ENCODE measurements at places on chromosomes 3 and 15.

- DNase-seq: no peak
Observed at GRCh38 chr3:57986261-57986660, 22.0 kb upstream of the FLNB start.

- no peak for DNase-seq
Observed at GRCh38 chr3:71103430-71103921, 480.1 kb downstream of the FOXP1 start.

DNA sequence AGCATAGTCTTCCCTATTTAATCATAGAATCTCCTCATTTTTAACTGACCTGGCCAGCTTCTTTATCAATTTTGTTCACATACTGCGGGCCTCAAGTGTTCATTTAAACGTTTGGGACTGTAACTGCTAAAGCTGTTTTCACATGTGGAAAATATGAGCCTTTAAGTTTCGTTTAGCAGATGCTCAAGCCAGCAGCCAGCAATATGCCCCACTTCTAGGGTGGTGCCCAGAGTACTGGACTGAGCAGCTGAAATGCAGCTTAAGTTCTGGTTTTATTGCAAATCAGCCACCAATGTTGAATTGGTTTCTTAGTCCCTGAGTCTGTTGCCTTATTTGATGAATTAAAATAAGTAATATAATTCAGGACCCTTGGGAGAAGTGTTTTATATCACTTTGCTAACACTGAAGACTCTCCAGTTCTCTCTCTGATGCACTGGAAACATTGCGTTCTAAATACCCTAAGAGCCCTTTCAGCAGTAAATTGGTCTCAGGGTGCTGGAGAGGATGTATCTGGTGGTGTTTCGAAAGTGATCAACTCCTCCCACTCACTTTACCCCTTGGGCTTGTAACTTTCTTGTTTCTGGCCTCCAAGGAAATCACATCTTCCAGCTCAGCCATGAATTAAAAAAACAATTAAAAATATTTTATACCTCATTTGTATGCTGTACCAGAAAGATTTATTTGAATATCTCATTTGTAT is 61.7 kb downstream of the B3GALNT1 start:
- no peak for DNase-seq

- DNase-seq: no peak
Observed at GRCh38 chr3:126679831-126680666, 24.0 kb upstream of the CHCHD6 start.

DNA sequence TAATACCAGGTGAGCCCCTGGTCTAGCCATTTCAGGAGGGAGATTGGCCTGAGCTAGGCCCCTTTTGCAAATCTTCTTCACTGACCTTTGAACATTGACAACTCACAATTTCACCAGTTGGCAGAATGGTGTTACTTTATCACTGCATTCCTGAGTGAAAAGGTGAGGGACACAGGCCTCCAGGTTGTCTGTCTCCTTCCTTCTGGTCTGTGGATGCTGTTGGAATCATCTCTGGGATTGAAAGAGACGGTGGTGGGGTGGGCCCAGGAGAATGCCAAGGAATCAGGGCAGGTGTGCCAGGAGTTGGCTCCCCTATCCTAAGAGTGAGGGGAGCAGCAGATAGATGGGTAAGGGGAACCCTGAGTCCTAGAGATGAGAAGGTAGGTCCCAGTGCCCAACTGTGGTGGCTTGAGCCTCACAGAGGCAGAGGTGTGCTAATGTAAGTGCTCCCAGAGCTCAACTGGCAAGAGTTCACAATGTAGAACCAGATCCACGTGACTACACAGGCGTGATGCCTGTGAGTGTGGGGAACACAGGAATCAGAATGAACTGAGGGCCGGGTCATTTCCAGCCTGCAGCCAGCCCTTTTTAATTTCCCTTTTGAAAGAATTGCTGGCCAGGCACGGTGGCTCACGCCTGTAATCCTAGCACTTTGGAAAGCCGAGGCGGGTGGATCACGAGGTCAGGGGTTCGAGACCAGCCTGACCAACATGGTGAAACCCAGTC is 11.2 kb downstream of the C3orf62 start:
- DNase-seq: no peak

DNA sequence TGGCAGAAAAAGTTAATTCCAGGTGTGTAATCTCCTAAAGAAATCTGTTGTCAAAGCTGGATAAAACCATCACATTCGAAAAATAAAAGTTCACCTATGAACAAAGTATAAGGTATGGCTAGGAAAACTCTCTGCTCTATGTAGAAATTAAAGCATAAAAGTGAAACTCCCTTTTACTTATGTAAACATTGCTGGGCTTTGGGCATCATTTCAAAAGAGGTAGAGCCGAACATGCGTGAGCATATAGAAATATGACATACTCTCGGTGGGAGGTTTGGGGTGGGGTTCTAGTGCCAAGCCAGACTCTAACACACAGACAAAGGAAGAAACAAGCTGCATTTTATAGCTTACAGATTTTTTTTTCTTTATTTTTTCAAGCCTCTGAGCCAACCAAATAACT is 306.8 kb upstream of the ATP11B start:
- no peak for DNase-seq

DNA sequence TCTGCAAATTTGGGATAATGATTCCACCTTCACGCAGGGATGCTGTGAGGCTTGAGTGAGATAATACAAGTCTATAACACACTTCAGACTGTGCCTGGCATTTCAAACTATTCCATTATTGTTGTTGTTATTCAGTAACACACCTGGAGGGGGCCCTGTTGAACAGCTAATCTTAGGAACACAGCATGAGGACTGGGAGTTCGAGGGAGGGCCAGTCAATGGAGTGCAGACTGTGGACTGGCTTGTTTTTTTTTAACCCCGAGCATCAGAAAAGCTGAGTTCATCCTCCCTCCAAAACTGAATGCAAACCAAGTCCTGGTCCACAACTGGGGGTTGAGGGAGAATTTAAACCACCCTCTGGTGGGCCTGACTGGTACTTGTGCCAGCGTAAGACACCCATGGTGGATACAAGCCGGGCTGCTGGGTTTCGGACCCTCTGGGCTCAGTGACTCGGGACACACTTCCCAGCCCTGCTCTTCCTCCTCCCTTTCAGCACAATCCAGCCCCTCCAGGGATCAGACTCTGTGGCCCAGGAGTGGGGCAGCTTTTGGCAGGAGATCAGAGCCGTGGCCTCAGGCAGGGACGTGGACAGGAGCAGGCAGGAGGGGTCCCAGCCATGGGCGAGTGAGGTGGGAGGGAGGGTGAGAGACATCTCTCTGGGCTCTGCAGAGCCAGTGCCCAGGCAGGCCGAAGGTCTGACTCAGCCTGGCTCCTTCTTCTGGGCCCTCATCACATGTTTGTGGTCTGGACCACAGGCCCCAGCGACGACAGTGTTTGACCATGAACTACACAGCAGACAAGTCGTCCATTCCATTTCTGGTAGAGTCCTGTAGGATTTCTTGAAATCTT is 36.3 kb upstream of the MEX3B start:
- no peak for DNase-seq

DNA sequence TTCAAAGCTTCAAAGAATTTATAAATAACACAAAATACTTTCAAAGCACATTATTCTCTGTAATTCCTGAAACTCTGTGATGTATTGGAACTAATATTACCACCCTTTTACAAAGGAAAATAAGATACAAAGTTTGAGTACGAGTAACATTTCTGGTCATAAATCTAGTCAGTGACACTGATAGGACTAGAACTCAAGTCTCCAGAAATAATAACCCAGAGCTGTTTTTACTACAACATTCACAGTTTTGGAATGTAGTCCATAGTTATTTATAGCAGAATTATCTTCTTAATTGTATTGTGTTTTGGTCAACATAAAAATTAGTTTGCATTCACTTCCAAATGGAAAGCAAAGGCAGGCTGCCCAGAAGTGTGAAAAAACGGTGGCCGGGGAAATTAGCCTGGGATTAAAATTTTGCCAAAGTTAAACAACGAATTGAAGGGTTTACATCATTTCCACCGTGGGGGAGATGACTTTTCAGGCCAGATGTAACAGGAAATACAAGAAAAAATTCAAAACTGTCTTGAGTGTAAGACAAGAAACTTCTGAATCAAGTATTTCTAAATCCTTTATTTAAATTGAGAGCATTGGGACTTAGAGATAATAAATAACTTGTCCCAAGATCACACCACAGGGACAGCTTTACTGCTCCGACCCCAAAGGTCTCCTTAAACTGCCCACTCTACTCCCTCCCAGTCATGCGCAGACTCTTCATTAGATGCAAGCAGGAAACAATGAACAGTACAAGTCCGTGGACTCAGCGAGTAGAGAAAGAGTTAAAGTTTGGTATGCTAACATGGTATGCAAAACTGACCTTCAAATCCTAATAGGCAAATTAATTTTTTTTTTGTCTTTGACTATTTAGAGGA is 74.3 kb upstream of the VGLL4 start:
- no peak for DNase-seq

DNA sequence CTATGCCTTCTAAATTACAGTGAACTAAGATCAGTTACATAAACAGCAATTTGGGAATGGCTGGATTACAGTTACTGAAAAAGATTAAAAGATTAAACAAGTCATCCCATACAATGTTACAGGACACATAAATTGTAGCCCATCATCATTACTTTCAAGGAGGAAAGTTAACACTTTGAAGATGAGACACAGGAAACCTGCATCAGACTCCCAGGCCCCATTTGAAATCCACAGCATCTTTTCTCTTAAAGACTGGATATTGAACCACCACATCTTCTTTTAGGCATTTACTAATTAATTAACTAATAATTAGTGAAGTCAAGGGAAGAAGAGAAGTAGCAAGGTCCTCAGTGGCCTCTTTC is 170.2 kb downstream of the PLCL2 start:
- DNase-seq: no peak

DNA sequence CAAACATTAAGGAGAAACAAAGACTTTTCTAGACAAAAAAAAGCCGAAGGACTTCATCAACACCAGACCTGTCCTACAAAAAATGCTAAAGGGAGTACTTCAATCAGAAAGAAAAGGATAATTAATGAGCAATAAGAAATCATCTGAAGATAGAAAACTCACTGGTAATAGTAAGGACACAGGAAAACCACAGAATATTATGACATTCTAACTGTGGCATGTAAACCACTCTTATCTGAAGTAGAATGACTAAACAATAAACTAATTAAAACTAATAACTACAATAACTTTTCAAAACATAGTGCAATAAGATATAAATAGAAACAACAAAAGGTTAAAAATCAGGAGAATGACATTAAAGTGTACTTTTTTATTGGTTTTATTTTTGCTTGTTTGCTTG is 584.5 kb upstream of the CCDC54 start:
- no peak for DNase-seq

DNA sequence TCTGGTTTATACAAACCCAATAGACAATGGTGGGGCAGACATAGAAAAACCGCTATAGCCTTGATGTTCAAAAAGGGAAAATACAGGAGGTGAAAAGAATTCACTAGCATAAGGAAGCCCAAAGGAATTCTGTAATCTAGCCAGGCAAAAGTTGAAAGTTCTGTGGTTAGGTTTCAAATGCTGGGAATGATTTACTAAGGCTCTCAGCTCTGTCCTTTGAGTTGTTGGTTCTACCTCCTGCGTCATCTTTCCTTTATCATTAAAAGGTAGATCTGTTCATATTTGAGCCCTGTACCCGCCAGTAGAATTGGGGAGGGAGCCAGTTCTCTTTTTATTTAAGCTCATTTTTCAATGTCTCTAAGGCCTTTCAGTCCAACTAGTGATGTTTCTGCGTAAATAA is 866.5 kb downstream of the IGSF11 start:
- no peak for DNase-seq

- DNase-seq: no peak
Observed at GRCh38 chr3:155938409-155938808, 68.0 kb downstream of the GMPS start.

- no peak for DNase-seq
Observed at GRCh38 chr3:189172668-189173419, 1.1 kb downstream of the TPRG1 start.

DNA sequence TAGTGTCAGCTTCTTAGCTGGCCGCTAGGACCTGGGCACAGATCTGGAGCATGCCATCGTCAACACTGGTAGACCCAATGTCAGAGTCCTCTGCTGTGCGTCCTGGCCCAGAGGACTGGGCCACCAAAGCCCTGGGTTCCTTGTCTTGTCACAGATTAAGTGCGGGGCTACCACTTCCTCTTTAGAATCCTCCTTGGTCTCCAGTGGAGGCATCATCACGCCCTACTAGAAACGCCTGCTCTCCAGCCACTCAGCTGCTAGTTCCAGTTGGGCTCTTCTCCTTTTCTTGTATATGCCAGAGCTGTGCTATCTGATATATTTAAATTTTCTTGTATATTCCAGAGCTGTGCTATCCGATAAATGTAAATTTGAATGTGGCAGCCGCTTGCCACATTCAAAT is 11.2 kb downstream of the PPCDC start:
- no peak for DNase-seq

DNA sequence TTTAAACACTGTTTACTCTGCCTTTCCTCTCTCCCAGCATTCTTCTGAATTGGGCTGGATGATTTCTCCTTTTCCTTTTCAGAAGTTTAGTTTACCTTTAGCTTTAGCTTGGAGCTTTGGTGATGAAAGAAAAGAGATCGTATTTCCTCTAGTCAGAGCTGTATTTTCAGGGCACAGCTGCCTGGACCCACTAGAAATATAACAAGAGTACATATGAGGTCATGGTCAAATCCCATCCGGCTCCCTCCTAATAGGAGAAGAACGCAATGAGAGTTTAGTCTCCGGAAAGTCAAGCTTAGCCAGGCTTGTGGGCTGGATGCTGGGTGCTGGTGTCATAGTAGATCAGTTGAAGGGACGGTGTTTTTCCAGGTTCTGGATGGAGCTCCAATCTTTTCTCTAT is 177.1 kb upstream of the PFN2 start:
- no peak for DNase-seq

DNA sequence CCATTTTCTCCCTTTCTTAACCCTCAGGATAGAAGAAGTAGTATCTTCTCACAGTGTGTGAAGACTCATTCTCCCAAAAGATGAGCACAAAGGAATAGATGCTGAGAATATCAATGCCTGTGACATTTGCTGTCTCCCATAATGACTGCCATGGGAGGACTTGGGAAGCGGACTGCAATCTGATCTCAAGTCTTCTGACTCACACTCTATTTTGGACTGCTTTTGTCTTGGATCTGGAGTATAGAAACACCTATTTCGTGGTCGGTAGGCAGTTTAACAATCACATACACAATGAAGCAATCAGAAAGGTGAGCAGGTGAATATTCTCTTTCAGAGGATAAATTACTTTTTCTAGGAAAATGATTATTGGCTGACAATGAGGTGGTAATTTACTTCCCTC is 852.0 kb downstream of the FHIT start:
- DNase-seq: no peak

- no peak for DNase-seq
Observed at GRCh38 chr3:113409676-113410075, 31.6 kb downstream of the CFAP44 start.

Data from activated naive CD4-positive, alpha-beta T cell (primary cell).